Left ventricle myocardium inferior (tissue), 1 donor: ENCODE measurements at places on chromosomes 7 and 10. TPM values are rescaled to one million over a fixed set of nuclear protein-coding genes. Genes with fewer than 3 reads are reported as not detected.

DNA sequence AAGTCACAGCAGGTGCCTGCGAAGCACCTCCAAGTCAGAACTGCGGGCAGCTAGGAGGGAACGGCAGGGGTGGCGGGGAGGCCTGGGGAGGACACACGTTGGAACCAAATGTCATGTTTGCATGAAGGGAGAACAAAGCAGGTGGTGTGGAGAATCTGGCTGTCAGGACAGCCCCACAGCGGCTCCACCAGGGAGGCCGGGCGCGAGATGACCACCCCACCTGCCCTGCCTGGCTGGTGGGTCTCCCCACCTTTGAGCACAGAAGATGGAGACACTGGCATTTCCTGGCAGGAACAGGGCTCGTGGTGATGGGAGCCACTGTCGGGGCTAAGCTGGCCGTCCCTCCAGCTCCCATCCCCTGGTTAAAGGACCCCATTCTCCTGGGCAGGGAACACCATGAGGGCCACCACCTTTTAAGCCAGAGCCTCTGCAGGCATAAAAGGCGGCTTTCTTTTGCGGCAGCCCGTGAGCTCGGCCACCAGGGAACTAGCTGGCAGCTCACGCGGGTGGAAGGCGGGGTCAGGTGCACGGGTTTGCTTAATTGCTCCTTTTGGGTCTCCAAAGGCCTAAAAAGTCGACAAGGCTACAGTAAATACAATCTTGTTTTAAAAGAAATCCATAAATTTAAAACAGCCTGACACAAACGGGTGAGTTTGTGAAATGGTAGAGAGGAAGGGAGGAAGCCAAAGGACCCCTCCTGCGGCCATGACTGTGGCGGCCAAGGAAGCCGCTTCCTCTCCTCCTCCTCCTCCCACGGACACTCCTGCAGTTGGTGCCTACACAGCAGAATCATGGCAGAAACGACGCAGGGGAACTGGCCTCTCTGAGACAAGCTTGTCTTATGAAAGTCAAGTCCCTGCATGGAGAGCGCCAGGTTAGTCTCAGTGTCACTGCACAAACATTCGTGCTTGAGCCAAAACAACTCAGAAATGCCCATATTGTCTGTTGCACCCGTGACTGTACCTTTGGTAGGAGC, 213.8 kb downstream of the DNAJB6 start:
- DNase-seq = no peak

GRCh38 chr7:50295133-50295532, 9.4 kb upstream of the IKZF1 start:
- no peak for DNase-seq

DNA sequence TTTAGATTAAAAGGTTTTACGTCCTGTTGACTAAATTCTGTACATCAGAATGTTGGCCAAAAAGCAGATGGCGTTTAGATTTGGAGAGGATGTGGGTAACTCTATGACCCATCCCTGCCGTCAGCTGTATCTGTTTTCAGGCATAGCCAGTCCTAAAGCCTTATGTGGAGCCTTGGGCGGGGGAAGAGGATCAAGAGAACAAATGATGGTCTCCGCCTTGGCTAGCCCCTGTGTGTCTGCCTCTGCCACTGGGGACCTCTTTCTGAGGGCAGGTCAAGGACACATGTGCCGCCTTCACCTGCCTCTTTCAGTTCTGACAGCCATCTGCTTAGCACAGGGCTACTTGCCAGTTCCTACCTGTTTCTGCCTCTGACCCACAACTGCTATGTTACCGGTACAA, 24.1 kb downstream of the PDSS1 start:
- DNase-seq = no peak

HMX2 gene
- total RNA-seq = not detected

GRCh38 chr10:77801474-77802161, 124.9 kb downstream of the DLG5 start:
- DNase-seq = no peak
